ENCODE measurements at places on chromosomes 2 and 18. TPM values are rescaled to one million over a fixed set of nuclear protein-coding genes. Genes with fewer than 3 reads are reported as not detected.

Gene TMEM150A
- total RNA-seq = 7.3 TPM

Gene MAP2
- 35.1 TPM for total RNA-seq

Gene SCTR
- total RNA-seq = not detected

Gene WNT6
- 5.5 TPM for total RNA-seq

Gene RGPD4
- not detected for total RNA-seq

Gene G6PC2
- total RNA-seq = not detected

Gene MATN3
- total RNA-seq = 0.11 TPM

Gene SYT4
- not detected for total RNA-seq

Gene COBLL1
- total RNA-seq = 43.2 TPM

Gene CNTNAP5
- total RNA-seq = not detected

Gene RTP5
- not detected for total RNA-seq

Gene CHN1
- 3.7 TPM for total RNA-seq

Gene UGT1A3
- total RNA-seq = 0.54 TPM

Gene ASNSD1
- 31.8 TPM for total RNA-seq

Gene GPC1
- total RNA-seq = 145 TPM

Gene C2orf72
- total RNA-seq = 7.3 TPM

Gene IFIH1
- 9.0 TPM for total RNA-seq

Gene PROC
- total RNA-seq = not detected

Gene LIPG
- 0.23 TPM for total RNA-seq
